ENCODE measurements at places on chromosomes 3 and 15.
A peak's percentile ranks its signal among the peaks of the same experiment; 100 is the strongest.

- no peaks in the 10 kb centered on the region for H3K4me1 ChIP-seq
- no peak overlapping the region for H3K27ac ChIP-seq
- no peak for DNase-seq
- no peak overlapping the region for H3K4me3 ChIP-seq
- no peaks in the 10 kb centered on the region for H3K27me3 ChIP-seq
- H3K36me3 ChIP-seq: no peaks in the 10 kb centered on the region
Measured at GRCh38 chr3:179474480-179474879, 23.2 kb upstream of the GNB4 start.

- H3K36me3 ChIP-seq: no peaks in the 10 kb centered on the region
- H3K4me3 ChIP-seq: no peak overlapping the region
- no peaks in the 10 kb centered on the region for H3K4me1 ChIP-seq
- H3K27me3 ChIP-seq: no peaks in the 10 kb centered on the region
- H3K27ac ChIP-seq: no peak overlapping the region
- DNase-seq: no peak
Measured at GRCh38 chr3:69500604-69501003, 114.7 kb upstream of the FRMD4B start.

DNA sequence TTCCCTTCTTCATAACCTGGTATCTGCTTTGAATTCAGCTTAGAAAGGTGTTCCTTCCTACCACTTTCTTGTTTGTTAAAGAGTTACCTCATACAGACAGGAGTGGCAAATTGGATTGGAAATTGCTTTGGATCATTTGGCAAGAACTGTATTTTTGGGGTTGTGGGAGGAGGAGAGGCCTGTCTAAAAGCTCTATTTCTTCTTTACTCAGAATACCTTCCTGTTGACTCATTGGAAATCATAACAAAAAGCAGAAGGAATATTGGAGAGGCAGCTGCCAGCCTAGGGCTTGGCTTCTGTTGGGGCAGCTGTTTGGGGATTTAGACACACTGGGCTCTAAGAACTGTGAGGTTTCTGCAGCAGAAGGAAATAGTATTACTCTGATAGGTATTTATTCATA is 14.2 kb downstream of the IQGAP1 start:
- peaks cover 87% of the 10 kb centered on the region for H3K4me1 ChIP-seq
- H3K4me3 ChIP-seq: peak overlapping the region; percentile 50
- H3K27me3 ChIP-seq: no peaks in the 10 kb centered on the region
- DNase-seq: no peak
- H3K27ac ChIP-seq: peak overlapping the region; percentile 89
- no peaks in the 10 kb centered on the region for H3K36me3 ChIP-seq

DNA sequence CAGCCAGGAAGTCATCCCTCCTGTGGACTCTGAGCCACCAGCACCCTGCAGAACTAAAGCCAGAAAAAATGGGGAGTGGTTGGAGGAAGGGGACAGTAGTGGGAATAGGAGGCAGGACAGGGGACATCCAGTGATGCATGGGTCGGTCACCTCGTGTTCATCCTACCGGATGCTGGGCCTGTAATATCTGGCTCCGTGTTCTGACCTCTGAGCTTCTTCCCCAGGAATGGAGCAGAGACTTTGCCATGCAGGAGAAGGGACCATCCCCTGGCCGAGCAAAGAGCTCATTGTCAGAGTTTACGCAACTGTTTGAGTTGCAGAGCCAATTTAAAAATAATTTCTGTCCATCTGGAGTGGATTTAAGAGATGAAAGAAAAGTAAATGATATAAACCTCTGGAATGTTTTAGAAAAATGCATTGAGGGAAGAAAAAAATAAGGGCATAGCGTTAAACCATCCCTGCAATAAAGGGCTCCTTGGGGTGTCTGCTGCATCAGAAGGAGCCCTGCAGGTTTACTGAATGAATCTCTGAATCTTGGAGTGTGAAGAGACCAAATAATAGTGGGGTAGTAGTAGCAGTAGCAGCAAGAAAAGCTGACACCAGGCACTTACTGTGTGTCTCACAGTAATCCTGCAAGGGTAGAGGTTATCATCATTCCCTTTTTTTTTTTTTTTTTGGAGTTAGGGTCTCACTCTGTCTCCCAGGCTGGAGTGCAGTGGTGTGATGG is 70.9 kb downstream of the AAGAB start:
- peaks cover 16% of the 10 kb centered on the region for H3K36me3 ChIP-seq
- peak overlapping the region; percentile 11 for H3K27ac ChIP-seq
- H3K4me3 ChIP-seq: no peak overlapping the region
- no peak for DNase-seq
- H3K27me3 ChIP-seq: no peaks in the 10 kb centered on the region

DNA sequence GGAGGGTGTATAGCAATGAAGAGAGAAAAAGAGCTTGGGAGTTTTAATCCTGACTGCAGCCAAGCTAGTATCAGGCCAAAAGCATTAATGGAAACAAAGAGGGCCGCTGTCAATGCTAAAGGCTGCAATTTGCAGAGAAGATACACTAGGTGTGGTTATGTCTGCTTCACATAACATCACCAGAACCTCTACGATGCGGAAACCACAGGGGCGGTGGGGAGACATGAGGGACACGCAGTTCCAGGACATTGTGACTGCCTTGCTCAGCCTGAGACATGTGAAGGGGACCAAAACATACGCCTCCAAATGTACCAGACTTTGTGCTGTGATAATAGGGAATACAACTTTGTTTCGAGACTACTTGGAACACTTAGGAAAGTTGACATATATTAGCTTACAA is 88.4 kb downstream of the APBA2 start:
- no peak for DNase-seq
- H3K36me3 ChIP-seq: no peaks in the 10 kb centered on the region
- no peaks in the 10 kb centered on the region for H3K4me1 ChIP-seq
- H3K4me3 ChIP-seq: no peak overlapping the region
- no peak overlapping the region for H3K27ac ChIP-seq

- no peaks in the 10 kb centered on the region for H3K4me1 ChIP-seq
- H3K27ac ChIP-seq: no peak overlapping the region
- H3K36me3 ChIP-seq: no peaks in the 10 kb centered on the region
- no peak for DNase-seq
Measured at GRCh38 chr3:88364926-88365325, 215.2 kb downstream of the C3orf38 start.

GRCh38 chr3:41143421-41144031 is 55.8 kb upstream of the CTNNB1 start:
- H3K36me3 ChIP-seq: no peaks in the 10 kb centered on the region
- H3K27me3 ChIP-seq: no peaks in the 10 kb centered on the region
- H3K27ac ChIP-seq: no peak overlapping the region
- DNase-seq: no peak
- no peaks in the 10 kb centered on the region for H3K4me1 ChIP-seq
- no peak overlapping the region for H3K4me3 ChIP-seq

DNA sequence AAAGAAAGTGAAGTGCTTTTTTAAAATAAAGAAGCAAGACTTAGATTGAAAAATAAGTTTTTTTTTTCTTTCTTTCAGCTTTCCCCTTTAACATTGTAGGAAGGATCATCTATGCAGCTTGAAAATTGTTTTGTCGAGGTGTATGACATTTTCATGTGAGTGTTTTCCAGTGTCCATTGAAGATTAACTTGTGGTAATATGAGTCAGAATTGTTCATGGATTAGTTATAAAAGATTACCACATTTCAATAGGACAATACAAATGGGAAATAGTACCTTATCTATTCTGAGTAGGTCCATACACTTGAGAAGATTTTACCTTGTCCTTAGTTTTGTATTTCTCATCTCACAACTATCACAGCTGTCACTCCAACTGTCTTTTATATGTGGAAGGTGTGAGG is 1234.7 kb downstream of the NSUN3 start:
- H3K4me1 ChIP-seq: no peaks in the 10 kb centered on the region
- no peak overlapping the region for H3K4me3 ChIP-seq
- H3K27ac ChIP-seq: no peak overlapping the region
- DNase-seq: no peak
- no peaks in the 10 kb centered on the region for H3K27me3 ChIP-seq

- no peak overlapping the region for H3K4me3 ChIP-seq
- H3K4me1 ChIP-seq: no peaks in the 10 kb centered on the region
- DNase-seq: no peak
- H3K36me3 ChIP-seq: no peaks in the 10 kb centered on the region
- no peak overlapping the region for H3K27ac ChIP-seq
Measured at GRCh38 chr15:31511707-31512310, 185.2 kb downstream of the KLF13 start.

DNA sequence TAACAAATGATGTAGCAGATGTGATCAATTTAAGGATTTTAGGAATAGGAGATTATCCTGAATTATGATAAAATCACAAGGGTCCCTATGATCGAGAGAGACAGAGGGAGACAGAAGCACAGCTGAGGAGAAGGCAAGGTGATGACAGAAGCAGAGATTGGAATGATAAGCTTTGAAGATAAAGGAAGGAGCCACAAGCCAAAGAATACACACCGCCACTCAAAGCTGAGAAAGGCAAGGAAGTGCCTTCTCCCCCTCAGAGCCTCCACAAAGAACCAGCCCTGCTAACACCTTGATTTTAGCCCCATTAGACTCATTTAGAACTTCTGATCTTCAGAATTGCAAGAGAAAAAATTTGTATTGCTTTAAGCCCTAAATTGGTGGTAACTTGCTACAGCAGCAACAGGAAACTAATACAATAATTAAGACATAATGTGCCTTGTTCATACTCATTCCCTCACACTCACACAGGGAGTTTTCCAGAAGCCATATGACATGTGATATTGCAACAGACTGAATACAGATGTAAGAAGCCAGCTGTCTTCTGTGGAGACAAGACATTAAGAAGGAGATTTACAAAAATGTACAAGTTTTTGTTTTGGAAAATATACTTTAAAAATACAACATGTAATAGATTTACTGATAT is 38.2 kb downstream of the TRANK1 start:
- no peaks in the 10 kb centered on the region for H3K4me1 ChIP-seq
- no peak overlapping the region for H3K4me3 ChIP-seq
- H3K36me3 ChIP-seq: no peaks in the 10 kb centered on the region
- no peaks in the 10 kb centered on the region for H3K27me3 ChIP-seq

- no peak overlapping the region for H3K27ac ChIP-seq
- no peak overlapping the region for H3K4me3 ChIP-seq
- H3K27me3 ChIP-seq: no peaks in the 10 kb centered on the region
- no peaks in the 10 kb centered on the region for H3K4me1 ChIP-seq
Measured at GRCh38 chr3:100634493-100635272, 25.3 kb downstream of the ADGRG7 start.

DNA sequence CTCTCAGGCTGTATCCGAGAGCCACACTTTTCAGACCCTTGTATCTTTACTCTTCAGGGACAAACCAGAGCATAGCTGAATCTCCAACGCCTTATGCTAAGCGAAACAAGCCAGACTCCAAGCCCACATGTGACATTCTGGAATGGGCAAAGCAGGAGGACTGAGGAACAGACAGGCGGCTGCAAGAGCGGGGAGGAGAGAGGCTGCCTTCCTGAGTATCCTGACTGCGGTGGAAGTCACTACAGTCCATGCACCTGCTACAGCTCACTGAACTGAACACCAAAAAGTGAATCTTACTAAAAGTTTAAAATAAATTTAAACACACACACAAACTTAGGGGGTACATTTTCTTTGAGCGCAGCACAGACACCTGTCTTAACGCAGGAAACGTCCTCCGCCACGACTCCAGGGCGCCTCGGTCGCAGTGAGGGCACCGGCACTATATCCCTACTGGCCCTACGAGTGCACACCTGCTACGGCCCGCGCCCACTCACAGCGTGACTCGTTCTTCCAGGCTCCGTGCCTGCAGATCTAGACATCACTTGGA is 1.4 kb downstream of the CYFIP1 start:
- no peaks in the 10 kb centered on the region for H3K27me3 ChIP-seq
- DNase-seq: no peak
- no peak overlapping the region for H3K27ac ChIP-seq
- peaks cover 5% of the 10 kb centered on the region for H3K4me1 ChIP-seq
- H3K36me3 ChIP-seq: no peaks in the 10 kb centered on the region

- no peak for DNase-seq
- H3K27ac ChIP-seq: no peak overlapping the region
- peaks cover 9% of the 10 kb centered on the region for H3K36me3 ChIP-seq
Measured at GRCh38 chr3:52707585-52707984, 1.7 kb downstream of the SPCS1 start.

GRCh38 chr3:119359476-119360326 is 65.5 kb downstream of the ARHGAP31 start:
- no peaks in the 10 kb centered on the region for H3K27me3 ChIP-seq
- DNase-seq: no peak
- H3K4me1 ChIP-seq: peaks cover 6% of the 10 kb centered on the region
- H3K4me3 ChIP-seq: no peak overlapping the region
- no peak overlapping the region for H3K27ac ChIP-seq

DNA sequence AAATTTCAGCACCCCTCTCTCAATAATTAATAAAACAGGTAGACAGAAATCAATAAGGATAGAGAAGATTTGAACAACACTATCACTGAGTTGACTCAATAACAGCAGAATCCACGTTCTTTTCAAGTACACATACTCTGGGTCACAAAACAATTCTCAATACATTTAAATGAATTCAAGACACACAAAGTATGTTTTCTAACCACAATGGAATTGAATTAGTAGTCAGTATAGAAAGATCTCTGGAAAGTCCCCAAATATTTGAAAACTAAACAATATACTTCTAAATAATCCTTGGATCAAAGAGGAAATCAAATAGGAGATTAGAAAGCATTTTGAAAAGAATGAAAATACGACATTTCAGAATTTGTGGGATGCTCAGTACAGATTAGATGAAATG is 40.0 kb downstream of the TKT start:
- H3K27ac ChIP-seq: no peak overlapping the region
- H3K27me3 ChIP-seq: no peaks in the 10 kb centered on the region
- no peak overlapping the region for H3K4me3 ChIP-seq
- no peaks in the 10 kb centered on the region for H3K36me3 ChIP-seq
- H3K4me1 ChIP-seq: no peaks in the 10 kb centered on the region
- no peak for DNase-seq

- H3K36me3 ChIP-seq: no peaks in the 10 kb centered on the region
- no peaks in the 10 kb centered on the region for H3K27me3 ChIP-seq
- no peak overlapping the region for H3K27ac ChIP-seq
- H3K4me3 ChIP-seq: no peak overlapping the region
- no peaks in the 10 kb centered on the region for H3K4me1 ChIP-seq
- DNase-seq: no peak
Measured at GRCh38 chr15:91622711-91623342, 230.7 kb upstream of the SLCO3A1 start.

GRCh38 chr3:44330444-44330843 is 8.1 kb upstream of the TCAIM start:
- DNase-seq: no peak
- H3K27ac ChIP-seq: no peak overlapping the region
- H3K4me3 ChIP-seq: no peak overlapping the region

Measured in thoracic aorta (tissue), 2 donors.